ENCODE measurements at places on chromosomes 2 and 18. TPM values are rescaled to one million over a fixed set of nuclear protein-coding genes. Genes with fewer than 3 reads are reported as not detected.

DNA sequence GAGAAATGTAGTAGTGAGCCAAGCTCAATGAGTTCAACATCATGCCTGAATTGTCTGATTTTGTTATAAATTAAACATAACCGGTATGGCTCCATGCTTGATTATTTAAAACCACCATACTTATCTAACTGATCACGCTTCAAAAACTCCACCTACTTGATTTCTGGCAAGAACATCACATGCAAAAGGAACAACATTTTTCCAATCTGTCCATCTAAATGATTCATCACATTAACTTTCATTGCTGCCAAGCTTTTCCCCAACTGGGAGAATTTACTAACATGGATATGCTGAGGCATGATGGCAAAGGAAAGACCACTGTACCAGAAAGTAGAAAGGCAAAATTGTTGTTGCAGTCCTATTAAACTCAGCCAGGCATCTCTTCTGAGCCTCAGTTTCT is 286.8 kb downstream of the TRIB2 start:
- no peaks in the 10 kb centered on the region for H3K36me3 ChIP-seq
- peaks cover 26% of the 10 kb centered on the region for H3K4me1 ChIP-seq
- no peak for DNase-seq
- H3K27ac ChIP-seq, result no peak overlapping the region

The DNAJC5G gene
- total RNA-seq, result not detected

The DYNAP gene
- total RNA-seq, result not detected

The KCNF1 gene
- total RNA-seq, result not detected

All from suprapubic skin (tissue), 4 donors.